ENCODE measurements at places on chromosomes 2 and 18.

- no peak for DNase-seq
Measured at GRCh38 chr2:73284296-73285158, at the start of gene FBXO41. TSS of gene FBXO41 (minus strand) at chr2:73284478. CDS start at chr2:73269630, 14,848 bp downstream.

DNA sequence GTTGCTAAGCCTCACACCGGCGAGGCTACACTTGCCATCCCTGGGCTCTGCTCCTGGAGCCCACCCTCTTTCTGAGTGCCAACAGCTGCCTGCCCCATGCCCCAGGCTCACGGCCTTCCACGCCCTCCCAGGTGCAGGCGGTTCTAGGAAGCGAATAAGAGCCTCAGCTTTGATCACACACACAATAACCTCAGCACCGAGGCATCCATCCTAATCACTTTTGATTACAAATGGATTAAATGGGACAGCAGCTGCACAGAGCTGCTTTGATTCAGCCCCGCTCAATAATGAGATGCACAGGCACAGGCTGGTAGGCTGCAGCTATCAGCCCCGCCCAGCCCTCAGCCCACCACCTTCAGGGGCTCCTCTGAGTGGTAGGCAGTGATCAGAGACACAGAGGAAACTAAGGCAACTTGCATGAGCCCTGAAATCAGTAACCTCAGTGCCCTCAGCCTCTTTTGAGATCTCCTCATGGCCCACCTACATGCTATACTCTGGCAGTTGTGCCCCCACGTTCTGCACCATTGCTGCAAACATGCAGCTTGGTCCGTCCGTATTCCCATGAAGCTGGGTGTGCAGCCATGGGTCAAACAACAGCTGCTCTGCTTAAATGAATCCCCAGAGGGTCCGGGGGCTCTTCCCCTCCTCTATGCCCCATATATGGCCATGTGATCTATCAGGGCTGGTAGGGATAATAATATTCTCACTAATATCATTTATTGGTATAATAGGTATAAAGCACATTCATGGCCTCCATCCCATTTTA, 171.4 kb downstream of the SETBP1 start:
- DNase-seq = no peak

- no peak for DNase-seq
Measured at GRCh38 chr2:197263077-197263476, 47.5 kb downstream of the ANKRD44 start.

DNA sequence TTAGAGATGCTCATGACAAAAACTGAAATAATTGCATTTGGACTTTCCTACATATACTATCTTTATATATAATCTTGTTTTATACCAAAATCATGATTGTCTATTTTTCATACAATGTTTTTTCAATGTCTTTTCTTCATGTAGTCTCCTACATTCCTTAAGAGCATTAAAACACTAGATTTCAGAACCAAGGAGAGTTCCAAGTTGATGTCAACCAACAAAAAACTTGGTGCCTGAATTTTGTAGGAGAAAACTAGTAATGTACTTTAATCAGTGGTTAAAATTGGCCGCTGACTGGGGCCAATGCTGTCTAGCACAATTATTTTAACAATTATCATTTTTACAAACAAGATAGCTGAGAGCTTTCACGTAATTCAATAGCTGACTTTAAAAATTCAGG, 678.8 kb downstream of the DCC start:
- no peak for DNase-seq

Data from right renal pelvis (tissue), 4 donors.